ENCODE measurements at places on chromosomes 2 and 18.

- DNase-seq, result no peak
These were observed 5.0 kb upstream of the SMAD2 start for GRCh38 chr18:47935321-47936055.

- DNase-seq, result no peak
These were observed 14.3 kb downstream of the CCDC150 start for GRCh38 chr2:196653843-196654242.

- no peak for DNase-seq
These were observed 415.9 kb downstream of the SLC4A3 start for GRCh38 chr2:220043155-220043989.

- DNase-seq, result no peak
These were observed 93.7 kb upstream of the HS6ST1 start for GRCh38 chr2:128412181-128412871.

GRCh38 chr18:28163201-28163775 lies 13.6 kb downstream of the CDH2 start:
- no peak for DNase-seq

GRCh38 chr2:218323526-218324472 lies 31.5 kb upstream of the TMBIM1 start:
- DNase-seq, result peak; percentile 52

GRCh38 chr2:240458900-240459391 lies 23.5 kb downstream of the GPC1 start:
- DNase-seq, result no peak

GRCh38 chr2:228673876-228674554 lies 492.5 kb upstream of the SPHKAP start:
- no peak for DNase-seq

- no peak for DNase-seq
These were observed 18.7 kb upstream of the METTL21A start for GRCh38 chr2:207643892-207644291.

- peak; percentile 33 for DNase-seq
These were observed 19.5 kb downstream of the G6PC2 start for GRCh38 chr2:168920504-168921157.

- DNase-seq, result no peak
These were observed 18.4 kb downstream of the NCK2 start for GRCh38 chr2:105763076-105763475.

GRCh38 chr18:9851511-9851910 lies 34.3 kb upstream of the TXNDC2 start:
- no peak for DNase-seq

- no peak for DNase-seq
These were observed 409.7 kb upstream of the SPRED2 start for GRCh38 chr2:65842104-65842503.

DNA sequence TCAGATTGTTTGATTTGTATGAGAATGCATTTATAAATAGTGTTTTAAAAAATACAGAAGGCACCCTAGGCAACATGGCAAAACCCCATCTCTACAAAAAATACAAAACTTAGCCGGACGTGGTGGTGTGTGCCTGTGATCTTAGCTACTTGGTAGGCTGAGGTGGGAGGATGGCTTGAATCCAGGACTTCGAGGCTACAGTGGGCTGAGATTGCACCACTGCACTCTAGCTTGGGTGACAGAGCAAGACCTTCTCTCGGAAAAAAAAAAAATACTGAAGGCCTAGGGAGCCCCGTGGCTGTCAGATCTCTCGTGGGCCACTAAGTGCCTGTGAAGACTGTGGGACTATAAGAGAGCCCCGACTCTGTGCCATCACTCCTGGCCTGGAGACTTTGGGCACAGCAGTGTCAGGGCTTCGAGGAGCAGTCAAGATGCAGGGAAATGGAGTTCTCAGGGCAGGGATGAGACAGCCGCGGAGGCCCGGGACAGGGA lies 40.5 kb downstream of the MYO7B start:
- no peak for DNase-seq

DNA sequence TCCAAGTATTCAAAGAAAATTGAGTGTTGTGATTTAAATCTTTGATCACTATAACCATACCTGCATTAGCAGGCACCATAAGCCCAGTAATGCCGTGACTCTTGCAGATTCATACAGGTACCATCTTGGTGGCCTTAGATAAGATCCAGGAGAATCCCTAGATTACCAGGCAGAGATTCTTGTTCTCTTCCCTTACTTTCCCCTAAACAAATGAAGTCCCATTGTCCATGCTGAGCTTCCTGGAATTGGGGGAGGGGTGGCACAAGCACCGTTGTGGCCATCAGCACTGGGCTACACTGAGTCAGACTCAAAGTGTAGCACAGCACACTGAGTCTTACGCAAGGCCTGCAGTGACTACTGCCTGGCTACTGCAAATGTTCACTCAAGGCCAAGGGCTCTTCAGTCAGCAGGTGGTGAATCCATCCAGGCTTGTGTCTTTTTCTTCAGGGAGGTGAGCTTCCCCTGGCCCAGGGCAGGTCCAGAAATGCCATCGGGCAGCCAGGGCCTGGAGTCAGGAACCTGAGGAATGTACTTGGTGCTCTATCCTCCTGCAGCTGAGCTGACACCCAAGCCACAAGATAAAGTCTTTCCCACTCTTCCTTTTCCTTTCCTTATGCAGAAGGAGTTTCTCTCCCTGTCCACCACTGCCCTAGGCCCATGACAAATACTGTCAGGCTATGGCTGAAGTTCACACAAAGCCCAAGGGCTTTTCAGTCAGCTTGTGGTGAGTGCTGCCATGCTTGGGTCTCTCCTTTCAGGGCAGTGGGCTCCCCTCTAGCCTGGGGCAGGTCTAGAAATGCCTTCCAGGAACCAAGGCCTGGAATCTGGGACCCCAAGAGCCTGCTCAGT lies 52.6 kb downstream of the CD28 start:
- no peak for DNase-seq

GRCh38 chr2:235358981-235359471 lies 134.8 kb upstream of the AGAP1 start:
- no peak for DNase-seq

DNA sequence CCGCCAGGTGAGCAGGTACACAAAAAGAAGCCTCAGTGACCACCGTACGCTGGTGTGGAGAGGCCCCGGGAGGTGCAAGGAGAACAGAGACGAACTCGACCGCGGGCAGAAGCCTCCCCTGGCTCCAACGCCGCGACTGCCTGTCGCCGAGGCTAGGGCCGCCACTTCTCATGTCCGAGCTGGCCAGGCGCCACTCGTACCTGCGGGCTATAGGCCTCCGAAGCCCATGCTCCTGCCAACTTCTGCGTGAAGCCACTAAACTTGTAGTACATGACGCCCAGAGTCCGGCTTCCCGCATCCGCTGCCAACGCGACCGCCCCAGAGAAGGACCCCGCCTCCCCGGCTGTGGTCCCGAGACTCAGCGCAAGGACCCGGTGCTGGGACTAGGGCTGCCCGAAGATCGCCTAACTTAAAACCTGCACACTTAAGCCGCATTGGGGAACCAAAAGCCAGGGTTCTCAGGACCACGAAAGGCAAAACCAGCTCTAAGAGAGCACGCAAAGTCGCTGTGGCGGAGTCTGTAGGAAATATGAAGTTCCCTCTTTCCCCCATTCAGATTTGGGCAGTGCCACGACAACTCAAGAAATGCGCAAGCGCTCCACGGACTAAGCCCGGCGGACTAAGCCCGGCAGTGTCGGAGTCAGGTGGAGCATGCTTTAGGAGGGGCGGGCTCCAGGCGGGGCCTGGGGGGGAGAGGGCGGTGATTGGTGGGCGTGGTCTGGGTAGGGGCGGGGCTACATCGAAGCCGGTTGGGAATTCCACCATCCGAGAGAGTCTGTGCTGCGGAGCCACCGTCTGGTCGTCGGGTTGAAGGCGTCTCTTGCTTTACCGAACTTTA lies at the start of gene COX7A2L:
Gene COX7A2L, minus strand, starts transcription at position 328 of the 838 bp plus-strand sequence. Its CDS starts 56 bp downstream, at position 272.
- DNase-seq, result peak; percentile 98

DNA sequence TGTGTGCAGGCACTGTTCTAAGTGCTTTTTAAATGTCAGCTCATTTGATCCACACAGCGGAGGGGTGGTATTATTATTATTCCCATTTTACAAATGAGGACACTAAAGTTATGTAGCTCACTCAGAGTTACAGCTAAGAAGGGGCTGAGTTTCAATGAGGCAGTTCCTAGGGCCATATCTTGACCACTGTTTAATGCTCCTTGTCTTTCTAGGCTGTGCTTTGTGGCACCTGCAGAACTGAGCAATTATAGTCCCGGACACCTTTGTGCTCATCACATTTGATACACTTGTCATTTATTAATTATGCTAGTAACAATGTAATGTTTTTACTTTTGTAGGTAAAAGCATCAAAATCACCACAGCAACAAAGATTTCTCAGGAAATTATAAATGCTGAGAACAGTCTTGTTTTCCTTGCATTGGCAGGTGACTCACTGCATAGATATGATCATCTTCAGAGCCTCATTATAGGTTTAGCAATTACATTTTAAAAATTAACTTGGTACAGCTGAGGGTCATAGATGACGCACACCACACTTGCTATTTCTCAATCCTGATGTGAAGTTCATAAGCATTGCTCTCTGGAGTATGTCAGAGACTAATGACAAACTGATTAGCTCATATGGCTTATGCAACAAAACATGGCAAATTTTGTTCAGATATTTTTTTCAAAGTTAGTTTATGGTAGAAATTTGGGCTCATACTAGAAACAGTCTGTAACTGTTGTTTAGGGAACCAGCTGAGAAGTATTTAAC lies 366.8 kb downstream of the TGIF1 start:
- DNase-seq, result no peak

GRCh38 chr2:237196409-237196808 lies 110.7 kb downstream of the COPS8 start:
- no peak for DNase-seq

GRCh38 chr2:230591850-230592249 lies 120.8 kb upstream of the CAB39 start:
- no peak for DNase-seq
